ENCODE measurements at places on chromosomes 5 and 9.

- DNase-seq = no peak
Measured at GRCh38 chr5:172413601-172414171, 40.6 kb downstream of the SH3PXD2B start.

DNA sequence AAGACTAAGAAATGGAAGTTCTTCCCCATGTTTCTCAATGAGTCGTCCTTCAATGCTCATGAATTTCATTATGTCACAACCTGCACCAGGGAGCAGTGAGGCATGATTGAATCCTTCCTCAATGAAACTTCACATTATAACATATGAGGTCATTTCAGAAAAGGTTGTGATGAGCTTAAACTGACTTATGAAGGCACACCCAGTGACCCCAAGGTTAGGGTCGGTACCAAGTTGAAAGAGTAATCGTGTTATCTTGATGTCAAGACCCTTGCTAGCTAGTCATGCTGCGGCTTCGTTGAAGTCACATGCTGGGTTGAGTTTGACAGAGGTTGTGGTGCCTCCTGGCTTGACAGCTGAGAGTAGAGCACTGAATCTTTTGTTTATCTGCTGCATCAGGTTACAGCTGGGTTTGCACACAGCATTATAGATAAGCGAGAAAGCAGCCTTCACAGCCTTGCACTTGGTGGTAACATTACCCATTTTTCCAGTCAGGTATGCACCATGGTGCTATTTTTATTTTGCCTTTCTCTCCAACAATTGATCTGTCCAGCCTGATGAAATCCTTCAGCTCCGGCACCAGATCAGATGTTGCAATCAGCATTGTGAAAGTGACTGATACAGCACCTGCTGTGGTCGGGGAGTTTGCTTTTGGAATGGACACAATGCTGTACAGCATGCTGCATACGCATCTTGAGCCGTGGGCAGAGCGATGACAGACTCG lies 133.2 kb downstream of the ERCC6L2 start:
- no peak for DNase-seq

DNA sequence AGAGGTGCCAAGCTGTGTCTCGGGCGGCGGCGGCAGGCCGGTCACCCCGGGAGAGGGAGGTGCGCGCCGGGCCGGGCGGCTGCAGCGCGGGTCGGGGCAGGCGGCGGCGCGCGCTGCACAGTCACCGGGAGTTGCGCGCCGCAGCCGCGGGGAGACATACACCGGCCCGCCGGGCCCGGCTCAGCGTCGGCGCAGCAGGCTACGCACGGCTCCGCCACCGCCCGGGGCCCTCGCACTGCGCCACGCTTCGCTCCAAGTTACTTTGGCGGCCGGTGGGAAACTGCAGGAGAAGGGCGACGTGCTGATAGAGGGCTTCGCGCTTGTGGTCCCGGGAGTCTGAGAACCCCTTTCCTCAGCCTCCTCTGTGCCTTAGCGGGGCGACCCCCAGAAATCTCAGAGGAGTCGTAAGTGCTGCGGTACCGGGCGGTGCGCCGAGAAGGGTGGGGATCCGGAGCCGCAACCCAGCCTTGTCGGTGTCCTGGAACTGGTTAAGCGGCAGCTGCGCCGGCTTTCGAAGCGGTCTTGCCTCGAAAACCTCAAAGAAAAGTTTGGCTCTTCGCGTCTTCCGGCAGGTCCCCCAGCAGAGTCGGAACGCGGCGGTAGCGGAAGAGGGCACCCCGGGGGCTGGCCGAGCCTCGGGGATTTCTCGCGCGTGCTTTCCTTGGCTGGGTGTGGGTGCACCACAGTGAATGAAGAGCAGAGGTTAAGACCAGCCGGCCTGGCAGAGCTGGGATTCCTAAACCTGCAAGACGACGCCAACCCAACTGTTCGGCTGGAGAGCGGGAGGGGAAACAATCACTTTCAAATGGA lies at the start of gene EFNA5:
EFNA5 (minus strand) TSS at position 6 of the 810 bp plus-strand sequence.
- DNase-seq = no peak

GRCh38 chr9:88421348-88421747 lies 33.1 kb downstream of the SPIN1 start:
- no peak for DNase-seq

- no peak for DNase-seq
Measured at GRCh38 chr9:126793686-126794417, 11.0 kb upstream of the ZBTB43 start.

DNA sequence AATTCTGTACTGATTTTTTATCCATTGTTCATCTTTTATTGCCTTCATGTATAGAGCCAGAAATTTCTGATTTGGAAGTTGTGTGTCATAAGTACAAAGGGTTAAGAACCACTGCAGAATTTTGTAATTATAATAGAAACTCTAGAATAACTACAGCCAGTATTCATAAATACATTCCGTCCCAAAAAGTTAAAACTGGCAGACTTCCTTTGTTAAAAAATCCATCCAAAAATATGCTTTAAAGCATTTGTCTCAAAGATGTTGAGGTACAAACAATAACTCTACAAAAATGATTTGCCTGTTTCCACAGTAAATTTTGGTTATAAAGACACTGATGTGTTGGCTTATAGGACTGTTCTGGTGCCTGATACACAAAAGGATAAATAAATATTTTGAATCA lies 436.6 kb downstream of the DTWD2 start:
- no peak for DNase-seq

DNA sequence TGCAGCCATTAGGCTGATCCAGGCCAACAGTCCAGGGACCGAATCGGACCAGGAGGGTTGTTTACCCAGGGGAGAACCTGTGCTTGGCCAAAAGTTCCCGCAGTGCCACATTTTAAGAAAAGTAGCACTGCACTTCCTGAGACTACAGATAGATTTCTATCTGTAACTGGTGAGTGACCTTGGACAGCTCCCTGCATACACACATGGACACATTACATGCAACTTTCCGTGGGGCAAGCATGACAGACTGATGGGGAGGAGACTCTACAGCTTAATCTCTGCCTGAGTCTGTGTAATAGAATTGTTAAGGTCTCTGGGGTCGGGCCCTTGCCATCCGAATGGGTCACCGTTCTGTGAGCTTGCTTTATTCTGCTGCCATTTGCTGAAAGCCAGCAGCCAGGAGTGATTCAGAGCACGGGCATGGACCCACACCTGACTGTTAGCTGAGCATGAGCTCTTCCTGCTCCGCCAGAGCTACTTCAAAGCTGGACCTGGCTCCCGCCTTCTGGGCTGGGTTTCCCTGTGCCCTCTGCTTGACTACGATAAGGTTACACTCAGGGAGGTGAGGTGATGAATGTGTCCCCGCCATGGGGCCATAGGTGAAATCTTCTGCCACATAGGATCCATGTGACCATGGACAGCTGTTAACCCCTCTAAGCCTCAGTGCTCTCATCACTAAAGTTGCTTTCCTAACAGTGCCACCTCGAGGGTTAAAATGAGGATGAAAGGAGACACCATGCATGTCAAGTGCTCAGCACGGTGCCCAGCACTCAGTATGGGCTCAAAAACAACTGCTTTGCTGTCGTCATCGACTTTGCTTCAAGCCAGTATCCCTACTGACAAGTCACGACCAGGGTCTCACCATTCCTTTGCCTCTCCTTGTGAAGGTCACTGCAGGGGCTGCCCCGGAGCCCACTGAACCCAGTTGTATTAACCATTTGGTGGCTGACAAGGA lies 200.0 kb downstream of the MELK start:
- no peak for DNase-seq

DNA sequence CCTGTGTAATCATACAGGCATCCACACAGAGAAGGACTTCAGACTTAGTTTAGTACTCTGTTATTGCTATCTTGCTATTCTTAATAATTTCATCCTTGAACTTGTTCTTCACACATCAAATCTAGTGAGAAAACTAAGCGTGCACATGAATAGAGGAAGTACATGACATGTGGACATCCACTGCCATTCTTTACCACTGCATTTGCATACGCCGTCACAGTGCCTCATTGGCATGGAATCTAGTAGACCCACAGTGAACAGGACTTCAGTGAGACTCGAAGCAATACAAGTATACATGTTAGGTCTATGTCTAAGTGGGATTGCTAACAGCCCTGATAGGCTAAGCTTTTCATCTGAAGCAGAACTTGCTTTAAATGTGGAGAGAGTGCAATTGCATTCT lies 592.1 kb downstream of the TLE4 start:
- no peak for DNase-seq

DNA sequence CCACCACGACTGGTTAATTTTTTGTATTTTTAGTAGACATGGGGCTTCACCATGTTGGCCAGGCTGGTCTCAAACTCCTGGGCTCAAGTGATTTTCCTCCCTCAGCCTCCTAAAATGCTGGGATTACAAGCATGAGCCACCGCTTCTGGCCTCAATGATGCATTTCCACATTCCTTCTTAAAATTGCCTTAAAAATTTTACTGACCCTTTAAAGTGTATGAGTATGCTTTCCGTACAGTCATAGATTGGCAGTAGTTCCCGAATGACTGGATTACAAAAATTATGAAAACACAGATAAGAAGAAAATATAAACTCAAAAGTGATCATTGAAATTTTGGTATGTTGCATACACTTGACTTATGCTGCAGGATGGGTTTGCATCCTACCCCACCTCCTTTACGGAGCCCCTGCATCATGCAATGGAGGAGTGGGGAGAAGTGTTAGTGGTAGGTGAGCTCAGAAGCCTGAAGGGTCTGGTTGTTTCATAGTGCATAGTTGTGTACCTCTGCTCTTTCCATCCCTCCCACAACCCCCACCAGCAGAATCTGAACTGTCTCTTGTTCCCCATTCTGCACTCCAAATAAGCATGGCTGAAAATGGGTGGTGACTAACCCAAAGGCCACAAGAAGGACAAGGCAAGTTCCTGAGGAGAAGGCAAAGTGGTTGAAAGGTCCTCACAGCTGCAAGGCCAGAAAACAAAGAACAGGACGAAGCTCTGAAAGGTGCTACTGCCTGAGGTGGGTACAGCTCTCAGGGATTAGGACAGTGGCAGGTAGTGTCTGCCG lies 26.8 kb downstream of the ANKRD55 start:
- no peak for DNase-seq

DNA sequence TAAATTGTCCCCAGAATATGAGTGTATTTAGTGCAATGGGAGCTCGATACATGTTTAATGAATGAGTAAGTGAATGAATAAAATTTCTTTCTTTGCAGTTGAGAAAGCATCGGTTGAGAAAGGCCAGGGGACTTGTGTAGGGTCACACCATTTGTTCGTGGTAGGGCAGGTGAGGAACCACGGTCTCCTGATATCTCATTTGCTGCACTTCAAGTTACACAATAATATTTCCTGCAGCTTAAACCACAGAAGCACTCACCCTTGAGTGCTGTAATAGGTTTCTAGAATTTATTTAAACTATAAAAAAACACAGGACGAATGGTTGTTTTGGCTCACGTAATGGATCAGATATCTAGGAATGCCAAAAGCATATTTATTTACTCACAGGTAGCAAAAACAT lies 429.8 kb downstream of the SPATA31D1 start:
- no peak for DNase-seq

- no peak for DNase-seq
Measured at GRCh38 chr5:147482706-147483180, 27.1 kb downstream of the DPYSL3 start.

GRCh38 chr9:137305798-137306065 lies 3.7 kb upstream of the NRARP start:
- DNase-seq = no peak

GRCh38 chr9:121194730-121195129 lies 6.9 kb downstream of the RAB14 start:
- no peak for DNase-seq
